ENCODE measurements at places on chromosomes 2 and 18. TPM values are rescaled to one million over a fixed set of nuclear protein-coding genes. Genes with fewer than 3 reads are reported as not detected.

- no peak for DNase-seq
Observed at GRCh38 chr2:55106148-55106547, 55.9 kb upstream of the RTN4 start.

GRCh38 chr2:38590053-38590452, 12.7 kb downstream of the HNRNPLL start:
- no peak for DNase-seq

DNA sequence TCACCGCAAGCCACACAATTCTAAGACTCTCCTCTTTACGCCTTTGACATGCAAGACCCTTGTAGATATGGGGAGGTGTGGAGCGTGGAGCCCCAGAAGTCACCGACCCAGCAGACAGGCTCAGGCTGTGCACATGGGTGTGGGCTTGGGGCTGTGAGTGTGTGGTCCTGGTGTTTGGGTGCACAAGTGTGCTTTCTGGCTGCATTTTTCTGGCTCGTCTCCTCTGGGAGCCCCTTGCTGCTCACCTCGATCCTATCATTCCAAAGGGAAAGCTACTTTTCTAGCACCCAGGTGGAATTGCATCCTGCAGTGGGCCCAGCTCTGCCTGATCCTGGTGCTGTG, 143.0 kb downstream of the ACOXL start:
- DNase-seq, result no peak

- DNase-seq, result no peak
Observed at GRCh38 chr2:122530814-122531213, 775.4 kb downstream of the TSN start.

GRCh38 chr2:212480447-212480846, 58.2 kb downstream of the ERBB4 start:
- DNase-seq, result no peak

ZNF236 gene
- 11.7 TPM for total RNA-seq

CROCC2 gene
- total RNA-seq, result not detected

SERPINB8 gene
- 1.6 TPM for total RNA-seq

SCN1A gene
- total RNA-seq, result 0.59 TPM

NGEF gene
- total RNA-seq, result not detected

FMNL2 gene
- total RNA-seq, result 6.1 TPM

ARHGEF33 gene
- 0.32 TPM for total RNA-seq

Measured in Right ventricle myocardium superior (tissue), 1 donor.